Endodermal cell (in vitro differentiated cells): ENCODE measurements at places on chromosomes 3 and 15. TPM values are rescaled to one million over a fixed set of nuclear protein-coding genes. Genes with fewer than 3 reads are reported as not detected.

GRCh38 chr3:104610730-104611652, 755.7 kb upstream of the ALCAM start:
- DNase-seq, result no peak
- no peak overlapping the region for H3K4me3 ChIP-seq
- H3K4me1 ChIP-seq, result no peaks in the 10 kb centered on the region
- H3K36me3 ChIP-seq, result no peaks in the 10 kb centered on the region

DNA sequence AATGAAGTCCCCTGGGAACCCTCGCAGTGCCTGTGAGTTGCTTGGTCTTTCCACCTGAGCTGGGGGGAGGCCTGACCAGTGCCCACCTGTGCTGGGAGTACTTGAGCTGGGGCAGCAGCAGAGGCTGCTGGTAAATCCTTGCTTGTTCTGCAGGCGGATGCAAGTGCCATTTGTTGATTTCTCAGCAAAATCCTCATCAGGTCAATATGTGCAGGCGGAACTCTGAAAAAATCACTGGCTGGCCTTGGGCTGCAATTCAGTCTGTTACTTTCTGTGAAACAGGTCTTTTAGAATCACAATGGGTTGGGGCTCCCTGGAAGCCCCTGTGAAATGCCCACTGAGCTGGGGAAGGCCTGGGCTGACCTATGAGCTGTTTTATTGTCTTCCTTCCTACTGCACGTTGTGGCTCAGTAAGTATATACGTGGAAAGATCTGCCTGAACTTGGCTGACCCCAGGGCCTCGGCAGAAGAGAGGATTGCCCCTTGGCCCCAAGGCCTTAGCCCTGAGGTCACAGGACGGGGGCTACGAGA, 182.0 kb upstream of the RGMA start:
- DNase-seq, result peak; percentile 29
- H3K4me3 ChIP-seq, result no peak overlapping the region
- no peaks in the 10 kb centered on the region for H3K36me3 ChIP-seq
- peak overlapping the region; percentile 70 for H3K27ac ChIP-seq
- H3K4me1 ChIP-seq, result no peaks in the 10 kb centered on the region

GRCh38 chr15:36407647-36408046, 171.8 kb upstream of the CDIN1 start:
- H3K27ac ChIP-seq, result peak overlapping the region; percentile 33
- H3K27me3 ChIP-seq, result no peaks in the 10 kb centered on the region
- H3K4me3 ChIP-seq, result no peak overlapping the region
- H3K4me1 ChIP-seq, result no peaks in the 10 kb centered on the region
- H3K36me3 ChIP-seq, result no peaks in the 10 kb centered on the region
- no peak for DNase-seq

DNA sequence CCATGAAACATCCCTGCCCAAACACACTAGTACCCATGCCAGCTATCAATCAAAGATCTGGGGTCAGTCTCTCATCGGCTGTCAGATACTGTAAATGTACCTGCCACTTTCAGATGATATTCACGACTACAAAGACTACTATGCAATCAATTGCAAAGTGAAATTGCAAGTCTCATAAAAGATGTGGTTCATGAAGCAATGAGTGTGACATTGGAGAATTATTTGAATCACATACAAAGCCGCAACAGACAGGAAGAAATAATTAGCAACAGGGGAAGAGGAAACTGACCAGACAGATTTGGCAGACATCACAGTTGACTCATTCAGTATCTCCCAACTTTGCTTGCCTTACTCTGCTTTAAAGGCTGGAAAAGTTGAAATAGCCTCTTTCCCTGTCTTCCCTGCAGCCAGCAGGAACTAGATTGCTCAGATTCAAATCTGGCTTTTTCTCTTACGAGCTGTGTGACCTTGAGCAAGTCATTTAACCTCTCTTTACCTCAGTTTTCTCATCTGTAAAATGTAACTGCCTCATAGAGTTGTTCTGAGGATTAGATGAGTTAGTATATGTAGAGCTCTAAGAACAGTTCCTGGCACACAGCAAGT, 95.7 kb upstream of the C3orf80 start:
- no peaks in the 10 kb centered on the region for H3K4me1 ChIP-seq
- no peak for DNase-seq
- H3K27me3 ChIP-seq, result no peaks in the 10 kb centered on the region
- no peak overlapping the region for H3K27ac ChIP-seq

DNA sequence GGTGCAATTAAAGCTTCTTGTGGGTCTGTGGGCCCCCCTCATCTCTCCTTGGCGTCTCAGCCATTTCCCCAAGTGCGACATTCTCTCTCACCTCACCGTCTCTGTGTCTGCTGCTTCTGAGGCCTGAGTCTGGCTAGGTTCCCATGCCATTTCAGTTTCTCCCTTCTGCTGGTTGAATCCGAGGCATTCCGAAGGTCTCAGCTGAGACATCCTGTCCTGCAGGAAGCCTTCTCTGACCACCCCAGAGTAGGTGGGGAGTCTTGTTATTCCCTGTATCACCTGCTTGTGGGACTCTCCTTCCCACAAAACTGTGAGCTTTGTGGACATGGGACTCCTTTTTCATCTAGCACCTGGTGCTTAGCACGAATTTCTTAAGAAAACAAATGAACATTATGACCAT, 78.3 kb downstream of the ASB7 start:
- no peak overlapping the region for H3K27ac ChIP-seq
- DNase-seq, result no peak
- H3K27me3 ChIP-seq, result no peaks in the 10 kb centered on the region
- no peaks in the 10 kb centered on the region for H3K4me1 ChIP-seq

DNA sequence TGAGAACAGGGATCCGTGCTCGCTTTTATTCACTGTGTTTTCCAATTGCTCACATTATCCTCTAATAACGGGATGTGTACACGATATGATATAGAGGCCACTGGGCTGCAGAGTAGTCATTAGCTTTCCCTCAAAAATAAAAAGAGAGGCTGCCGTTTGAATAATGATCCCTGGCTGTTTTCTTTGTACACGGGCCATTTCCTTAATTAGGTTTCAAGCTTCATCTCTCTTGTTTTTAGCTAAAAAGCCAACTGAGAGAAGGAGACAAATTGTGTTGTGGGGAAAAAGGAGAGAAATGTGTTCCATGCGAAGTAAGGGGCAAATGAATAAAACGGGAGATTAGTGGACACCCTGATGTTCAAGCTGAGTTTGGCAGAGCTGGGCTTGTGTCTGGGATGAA, 174.2 kb downstream of the CACNA2D3 start:
- H3K27me3 ChIP-seq, result no peaks in the 10 kb centered on the region
- no peaks in the 10 kb centered on the region for H3K36me3 ChIP-seq
- H3K27ac ChIP-seq, result no peak overlapping the region
- H3K4me1 ChIP-seq, result no peaks in the 10 kb centered on the region
- DNase-seq, result no peak

GRCh38 chr15:77024273-77025082, 29.6 kb downstream of the PSTPIP1 start:
- DNase-seq, result peak; percentile 94
- H3K27ac ChIP-seq, result no peak overlapping the region
- no peaks in the 10 kb centered on the region for H3K4me1 ChIP-seq
- H3K4me3 ChIP-seq, result no peak overlapping the region
- no peaks in the 10 kb centered on the region for H3K27me3 ChIP-seq
- H3K36me3 ChIP-seq, result no peaks in the 10 kb centered on the region

GRCh38 chr15:73931441-73931840, 5.2 kb downstream of the LOXL1 start:
- H3K4me3 ChIP-seq, result no peak overlapping the region
- H3K27ac ChIP-seq, result no peak overlapping the region
- no peaks in the 10 kb centered on the region for H3K36me3 ChIP-seq
- DNase-seq, result no peak
- H3K4me1 ChIP-seq, result no peaks in the 10 kb centered on the region

- no peak for DNase-seq
- no peak overlapping the region for H3K4me3 ChIP-seq
- no peak overlapping the region for H3K27ac ChIP-seq
- H3K27me3 ChIP-seq, result no peaks in the 10 kb centered on the region
- peaks cover 18% of the 10 kb centered on the region for H3K4me1 ChIP-seq
- H3K36me3 ChIP-seq, result no peaks in the 10 kb centered on the region
Measured at GRCh38 chr3:170695486-170696064, 109.7 kb upstream of the SLC7A14 start.

- H3K36me3 ChIP-seq, result no peaks in the 10 kb centered on the region
- H3K27ac ChIP-seq, result no peak overlapping the region
- peaks cover 14% of the 10 kb centered on the region for H3K4me1 ChIP-seq
- no peak for DNase-seq
- no peaks in the 10 kb centered on the region for H3K27me3 ChIP-seq
Measured at GRCh38 chr15:71804226-71804625, 6.1 kb upstream of the NR2E3 start.

DNA sequence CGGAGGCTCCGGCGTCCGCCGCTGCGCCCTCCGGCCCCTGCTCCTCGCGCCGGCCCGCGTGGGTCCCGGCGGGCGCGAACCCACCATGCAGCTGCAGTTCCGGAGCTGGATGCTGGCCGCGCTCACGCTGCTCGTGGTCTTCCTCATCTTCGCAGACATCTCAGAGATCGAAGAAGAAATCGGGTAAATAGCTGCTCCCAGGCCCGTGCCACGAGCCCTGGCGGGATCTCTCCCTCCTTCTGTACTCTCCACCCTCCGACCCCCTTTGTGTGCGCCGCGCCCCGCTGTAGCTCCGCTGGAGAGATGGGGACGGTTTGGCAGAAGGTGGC, 263 bp downstream of the ST8SIA2 start:
- H3K36me3 ChIP-seq, result peaks cover 3% of the 10 kb centered on the region
- H3K27ac ChIP-seq, result peak overlapping the region; percentile 98
- peaks cover 18% of the 10 kb centered on the region for H3K27me3 ChIP-seq
- no peak for DNase-seq
- peak overlapping the region; percentile 83 for H3K4me3 ChIP-seq

DNA sequence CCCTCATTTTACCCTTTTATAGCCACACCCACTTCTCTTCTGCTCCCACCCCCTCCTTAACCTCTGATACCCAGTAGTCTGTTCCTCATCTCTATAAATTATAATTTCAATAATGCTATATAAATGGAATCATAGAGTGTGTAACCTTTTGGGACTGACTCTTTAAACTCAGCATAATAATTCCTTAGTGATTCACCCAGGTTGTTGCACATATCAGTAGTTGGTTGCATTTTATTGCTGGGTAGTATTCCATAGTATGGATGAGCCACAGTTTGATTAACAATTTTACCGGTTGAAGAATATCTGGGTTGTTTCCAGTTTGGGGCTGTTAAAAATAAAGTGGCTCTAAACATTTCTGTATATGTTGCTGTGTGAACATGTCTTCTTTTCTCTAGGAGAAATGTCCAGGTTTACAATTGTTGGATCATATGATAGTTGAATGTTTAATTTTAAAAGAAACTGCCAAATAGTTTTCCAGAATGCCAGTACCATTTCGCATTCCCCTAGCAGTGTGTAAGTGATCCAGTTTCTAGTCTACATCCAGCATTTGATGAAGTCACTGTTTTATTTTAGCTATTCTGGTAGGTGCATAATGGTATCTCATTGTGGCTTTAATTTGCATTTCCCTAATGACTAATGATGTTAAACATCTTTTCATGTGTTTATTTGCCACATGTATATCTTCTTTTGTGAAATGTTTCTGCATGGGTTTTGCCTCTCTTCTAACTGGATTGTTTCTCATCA, 68.5 kb downstream of the VPS8 start:
- H3K4me1 ChIP-seq, result no peaks in the 10 kb centered on the region
- peaks cover 11% of the 10 kb centered on the region for H3K36me3 ChIP-seq
- no peak overlapping the region for H3K27ac ChIP-seq

Gene CTXN2
- 0.13 TPM in 2 of 3 replicates, not detected in the other for total RNA-seq

Gene SAMD7
- not detected in 2 replicates for total RNA-seq

Gene SAMMSON
- 0.35 to 0.55 TPM (median 0.42 TPM) in 3 replicates for total RNA-seq

Gene PLS1
- total RNA-seq, result 13.8 to 26.4 TPM (median 25.3 TPM) in 3 replicates

Gene ABCC5
- 34.3 and 35.7 TPM in 2 replicates for total RNA-seq

Gene RLBP1
- total RNA-seq, result not detected in 3 replicates

Gene HTR3E
- not detected in 3 replicates for total RNA-seq

Gene CAMKV
- 0.70 to 0.75 TPM (median 0.72 TPM) in 3 replicates for total RNA-seq
